ENCODE measurements at places on chromosomes 4 and X.

DNA sequence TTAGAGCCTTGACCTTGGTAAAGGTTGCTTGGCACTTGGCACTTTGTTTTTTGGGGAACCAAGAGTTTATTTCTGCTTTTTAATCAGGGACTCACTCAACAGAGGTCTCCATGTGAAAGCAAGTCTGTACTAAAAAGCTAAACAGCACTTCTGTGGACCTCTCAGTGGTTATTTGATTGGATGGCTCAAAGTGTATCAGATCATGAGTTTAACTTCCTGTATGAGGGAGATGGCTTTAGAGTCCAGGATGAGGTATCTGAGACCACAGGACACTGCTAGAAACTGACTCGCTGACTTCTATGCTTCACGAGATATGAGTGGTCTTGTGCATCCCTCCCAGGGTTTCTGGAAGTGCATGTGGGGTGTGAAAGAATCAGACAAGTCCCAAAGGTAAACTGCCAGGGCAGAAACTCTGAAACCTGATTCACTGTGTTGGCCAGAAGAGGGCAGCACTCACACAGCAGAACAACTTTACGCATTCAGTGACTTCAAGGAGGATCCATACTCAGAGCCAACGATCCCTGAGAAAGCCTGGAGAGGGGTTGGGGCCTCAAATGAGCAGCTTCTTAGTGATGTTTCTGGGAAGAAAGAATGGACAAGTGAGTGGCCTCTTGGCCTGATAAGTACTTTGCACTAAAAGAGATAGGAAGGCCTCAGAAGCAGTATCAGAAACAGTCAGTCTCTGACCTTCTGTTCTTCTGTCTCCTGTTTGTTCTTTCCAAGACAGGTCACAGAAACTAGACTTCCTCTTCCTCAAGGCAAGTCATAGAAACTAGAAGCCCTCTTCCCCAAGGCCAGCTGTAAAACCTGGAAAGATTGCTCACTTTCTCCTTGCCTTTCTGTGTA is 220.3 kb upstream of the CXCL13 start:
- DNase-seq, result peak; percentile 60

DNA sequence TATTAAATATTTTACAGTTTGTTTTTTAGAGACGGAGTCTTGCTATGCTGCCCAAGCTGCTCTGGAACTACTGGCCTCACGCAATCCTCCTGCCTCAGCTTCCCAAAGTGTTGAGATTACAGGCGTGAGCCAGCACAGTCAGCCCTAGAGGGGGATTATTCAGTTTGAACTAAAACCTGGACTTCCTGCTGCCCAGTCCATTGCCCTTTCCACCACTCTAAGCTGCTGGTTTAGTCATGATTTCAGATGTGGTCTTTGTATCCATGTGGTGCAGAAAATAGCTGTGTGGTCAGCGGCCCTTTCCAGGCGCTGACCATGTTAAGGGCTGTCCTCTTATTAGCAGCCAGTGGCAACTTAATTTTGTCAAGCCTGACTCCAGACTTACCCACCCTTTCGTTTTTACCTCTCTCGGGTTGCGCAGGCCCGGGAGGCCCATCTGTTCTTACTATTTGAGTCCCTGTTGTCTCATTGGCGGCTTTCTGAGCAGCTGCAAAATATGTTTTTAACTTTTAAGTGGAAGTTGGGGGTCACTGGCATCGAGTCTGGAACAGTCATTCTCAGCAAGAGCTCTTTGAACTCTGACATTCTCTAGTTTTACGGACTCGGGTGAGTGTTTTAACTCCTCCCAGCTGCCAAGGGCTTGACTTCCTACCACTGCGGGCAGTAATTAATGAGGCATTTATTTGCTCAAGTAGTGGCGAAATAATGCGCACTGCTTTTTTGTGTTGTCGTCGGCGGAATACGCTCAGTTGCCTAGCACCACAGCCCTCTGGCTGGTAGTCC is 773 bp upstream of the VMA21 start:
- DNase-seq, result peak; percentile 45

DNA sequence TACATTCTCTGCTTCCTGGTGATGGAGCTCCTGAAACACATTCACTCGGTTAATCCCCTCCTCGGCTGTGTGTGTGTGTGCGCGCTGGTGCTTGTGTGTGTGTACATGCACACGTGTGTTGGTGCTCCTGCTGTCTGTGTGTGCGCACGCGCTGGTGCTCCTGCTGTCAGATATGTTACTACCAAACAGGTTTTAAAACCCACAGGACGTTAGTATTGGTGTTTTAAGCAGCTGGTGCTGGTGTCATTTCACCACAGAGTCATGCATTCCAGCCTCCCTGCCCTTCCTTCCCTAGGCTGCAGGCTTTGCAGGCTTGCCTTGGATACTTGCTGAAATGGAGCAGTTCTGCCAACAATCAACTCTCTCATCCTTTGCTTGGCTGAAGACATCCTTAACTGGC is 48.1 kb upstream of the CPLX1 start:
- no peak for DNase-seq

DNA sequence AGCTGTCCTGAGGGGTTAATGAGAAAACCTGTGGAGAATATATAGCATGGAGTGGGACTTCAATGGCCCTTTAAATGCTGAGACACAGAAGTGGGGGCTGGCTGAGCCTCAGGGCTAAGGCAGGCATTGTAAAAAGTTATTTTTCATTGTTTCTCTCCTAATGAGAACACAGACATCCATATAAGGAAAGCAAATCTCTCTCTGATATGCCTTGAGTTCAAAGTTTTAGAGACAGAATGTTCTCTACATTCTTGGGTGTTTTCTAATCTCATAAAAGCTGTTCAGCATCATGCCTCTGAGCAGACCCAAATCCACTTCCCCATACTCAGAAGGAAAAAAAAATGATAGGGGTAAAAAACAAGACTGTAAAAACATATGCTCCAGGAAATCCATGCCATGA is 16.8 kb upstream of the RAB40A start:
- DNase-seq, result no peak

- no peak for DNase-seq
Measured at GRCh38 chr4:123603165-123603564, 206.6 kb downstream of the SPRY1 start.

DNA sequence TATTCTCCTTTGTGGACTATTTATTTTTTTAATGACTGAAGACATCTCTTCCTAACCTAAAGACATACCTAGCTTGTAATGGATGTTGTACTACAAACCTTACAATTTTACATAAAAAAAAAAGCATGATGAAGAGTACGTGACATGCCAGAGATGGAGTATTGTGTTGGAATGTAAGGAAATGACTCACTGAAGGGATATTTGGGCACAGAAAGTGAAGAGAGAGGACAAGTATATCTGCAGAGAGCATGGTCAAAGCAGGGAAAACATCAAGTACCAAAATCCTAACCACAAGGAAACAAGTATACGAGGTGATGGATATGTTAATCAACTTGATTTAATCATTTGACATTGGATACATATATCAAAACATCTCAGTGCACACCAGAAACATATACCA is 1051.4 kb upstream of the PRKX start:
- no peak for DNase-seq

DNA sequence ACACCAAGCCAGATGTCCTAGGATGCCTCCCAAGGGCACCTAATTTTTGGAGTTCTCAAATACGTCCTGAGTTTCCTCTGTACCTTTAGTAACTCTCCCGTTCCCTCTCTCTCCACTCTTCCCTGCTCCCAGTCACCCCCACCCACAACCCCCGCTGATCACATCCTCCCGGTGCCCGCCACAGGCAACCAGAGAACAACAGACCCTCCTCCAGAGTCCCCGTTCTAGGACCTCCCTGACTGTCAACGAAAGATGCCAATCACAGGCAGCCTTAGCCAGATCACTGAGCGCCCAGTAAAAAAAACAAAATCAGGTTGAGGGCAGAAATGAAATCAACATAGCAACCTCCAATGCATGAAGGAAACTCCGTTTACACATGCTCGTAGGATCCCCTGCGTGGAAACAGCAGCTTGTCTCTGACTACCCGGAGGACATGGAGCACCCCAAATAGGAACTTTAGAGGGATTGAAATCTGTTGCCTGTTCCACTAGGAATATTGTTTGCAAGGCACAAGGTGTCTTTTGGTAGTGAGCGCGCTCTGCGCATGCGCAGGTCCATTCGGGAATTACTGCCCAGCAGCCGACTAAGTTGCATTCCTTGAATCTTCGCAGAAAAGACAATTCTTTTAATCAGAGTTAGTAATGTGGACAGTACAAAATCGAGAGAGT is at the start of gene GABRB1:
Gene GABRB1 (plus strand): TSS at position 557 of the 668 bp plus-strand sequence.
- peak; percentile 26 for DNase-seq

DNA sequence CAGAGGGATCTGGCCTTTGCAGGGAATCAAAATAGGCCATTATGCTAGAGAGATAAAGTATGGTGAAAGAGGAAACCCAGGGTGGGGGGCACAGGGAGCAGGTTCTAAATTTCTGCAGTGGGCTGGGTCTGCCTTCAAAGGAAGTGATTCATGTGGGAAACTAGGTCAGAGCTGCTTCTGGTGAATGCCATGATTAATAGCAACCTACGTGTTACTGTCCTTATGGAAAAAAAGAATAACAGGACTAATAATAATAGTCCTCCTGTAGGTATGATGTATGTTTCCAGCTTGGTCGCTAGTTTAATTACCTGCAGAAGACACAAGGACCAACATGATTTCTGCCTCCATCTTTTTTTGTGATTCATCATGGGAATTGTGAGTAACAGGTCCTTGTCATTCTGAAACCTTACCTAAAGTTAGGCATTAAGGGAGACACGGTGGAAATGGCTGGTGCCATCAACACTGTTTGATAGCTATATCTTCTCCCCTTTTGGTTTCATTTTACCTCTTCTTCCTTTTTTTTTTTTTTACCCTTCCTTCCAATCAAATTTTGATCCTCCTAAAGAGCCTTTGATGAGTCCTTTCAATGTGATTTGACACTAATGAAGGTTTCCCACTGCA is 180.4 kb downstream of the CPEB2 start:
- peak; percentile 30 for DNase-seq

GRCh38 chrX:69238114-69238886 is 73.0 kb upstream of the PJA1 start:
- no peak for DNase-seq

- DNase-seq, result no peak
Measured at GRCh38 chr4:184375027-184375426, 99.3 kb downstream of the IRF2 start.

DNA sequence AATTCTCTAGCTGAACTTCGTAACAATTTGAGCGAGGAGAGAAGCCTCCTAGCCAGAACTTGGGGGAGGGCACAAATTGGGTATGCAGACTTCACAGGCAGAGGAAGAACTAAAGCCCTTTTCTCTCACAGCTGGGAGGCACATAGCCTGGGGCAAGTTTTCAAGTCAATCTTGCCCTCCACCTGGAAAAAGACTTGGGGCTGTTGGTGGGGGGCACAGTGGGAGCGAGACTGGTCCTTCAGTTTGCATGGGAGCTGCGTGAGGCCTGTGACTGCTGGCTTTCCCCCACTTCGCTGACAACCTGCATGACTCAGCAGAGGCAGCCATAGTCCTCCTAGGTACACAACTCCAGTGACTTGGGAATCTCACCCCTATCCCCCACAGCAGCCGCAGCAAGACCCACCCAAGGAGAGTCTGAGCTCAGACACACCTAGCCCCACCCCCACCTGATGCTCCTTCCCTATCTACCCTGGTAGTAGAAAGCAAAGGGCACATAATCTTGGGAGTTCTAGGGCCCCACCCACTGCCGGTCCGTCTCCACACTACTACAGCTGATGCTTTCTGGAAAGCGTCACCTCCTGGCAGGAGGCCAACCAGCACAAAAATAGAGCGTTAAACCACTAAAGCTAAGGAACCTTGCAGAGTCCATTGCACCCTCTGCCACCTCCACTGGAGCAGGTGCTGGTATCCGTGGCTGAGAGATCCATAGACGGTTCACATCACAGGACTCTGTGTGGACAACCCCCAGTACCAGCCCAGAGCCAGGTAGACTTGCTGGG is 160.8 kb downstream of the CBLL2 start:
- no peak for DNase-seq

DNA sequence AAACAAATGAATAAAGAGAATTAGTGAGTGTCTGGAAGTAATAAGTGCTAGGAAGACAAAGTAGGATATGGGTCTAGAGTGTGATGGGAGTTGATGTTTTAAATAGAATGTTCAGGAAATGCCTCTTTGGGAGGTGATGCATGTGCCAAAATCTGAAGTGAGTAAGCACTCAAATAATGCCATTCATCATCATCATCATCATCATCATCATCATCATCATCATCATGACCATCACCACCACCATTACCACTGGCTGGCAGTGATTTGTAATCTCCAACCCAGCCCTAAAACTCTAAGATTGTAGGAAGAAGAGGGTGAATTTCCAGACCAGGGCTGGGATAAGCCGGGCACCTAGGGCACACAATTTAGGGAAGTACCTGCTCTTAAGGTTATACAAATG is 9.7 kb upstream of the SOX3 start:
- no peak for DNase-seq

DNA sequence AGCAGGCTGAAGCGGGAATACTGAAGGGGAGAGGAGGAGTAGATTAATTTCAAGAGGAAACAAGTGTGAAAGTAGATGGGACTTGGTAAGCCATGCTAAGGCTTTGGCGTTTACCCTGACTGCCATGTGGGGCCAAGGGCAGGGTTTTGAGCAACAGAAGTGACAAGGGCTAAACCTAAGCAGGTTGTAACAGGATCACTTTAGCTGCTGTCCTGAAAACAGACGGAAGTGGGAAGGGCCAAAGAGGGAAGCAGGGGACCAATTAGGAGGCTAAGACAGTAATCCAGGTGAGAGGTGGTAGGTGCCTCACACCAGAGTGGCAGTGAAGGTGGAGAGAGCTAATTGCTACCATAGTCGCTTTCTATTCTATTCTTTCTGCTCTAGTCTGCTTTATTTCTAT is 166.5 kb downstream of the PJA1 start:
- no peak for DNase-seq

- DNase-seq, result no peak
Measured at GRCh38 chrX:77597090-77597489, 149.9 kb downstream of the FGF16 start.

DNA sequence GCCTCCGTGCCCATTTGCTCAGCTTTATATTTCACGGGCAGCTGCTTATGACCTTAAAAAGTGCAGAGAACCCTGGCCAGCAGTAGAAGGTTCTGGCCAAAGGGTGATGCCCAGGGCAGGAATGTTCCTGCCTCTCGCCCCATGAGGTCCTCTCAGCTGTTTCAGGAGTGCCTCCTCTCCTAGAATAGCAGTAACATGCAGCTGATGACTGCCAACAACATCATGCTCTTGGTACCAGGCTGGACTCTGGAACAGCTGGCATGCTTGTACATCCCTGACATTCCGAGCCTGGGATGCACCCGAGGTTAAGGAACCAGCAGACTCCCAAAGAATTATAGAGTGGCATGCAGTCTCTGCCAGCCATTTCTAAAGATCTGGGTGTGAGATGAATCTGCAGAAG is 11.7 kb upstream of the TENM3 start:
- no peak for DNase-seq

GRCh38 chr4:181661923-181662322 is 581.3 kb upstream of the TENM3 start:
- no peak for DNase-seq

GRCh38 chrX:26918631-26919030 is 544.5 kb downstream of the PPP4R3C start:
- no peak for DNase-seq

- no peak for DNase-seq
Measured at GRCh38 chrX:12887141-12887540, 19.3 kb upstream of the TLR8 start.

GRCh38 chr4:14871676-14872430 is 130.4 kb upstream of the CPEB2 start:
- DNase-seq, result peak; percentile 23

GRCh38 chr4:38565271-38566199 is 98.5 kb upstream of the KLF3 start:
- DNase-seq, result no peak

GRCh38 chr4:48499551-48500066 is 9.6 kb downstream of the ZAR1 start:
- no peak for DNase-seq
